Nucleus accumbens (tissue), 56 donors: ENCODE measurements at places on chromosomes 12 and 14.

DNA sequence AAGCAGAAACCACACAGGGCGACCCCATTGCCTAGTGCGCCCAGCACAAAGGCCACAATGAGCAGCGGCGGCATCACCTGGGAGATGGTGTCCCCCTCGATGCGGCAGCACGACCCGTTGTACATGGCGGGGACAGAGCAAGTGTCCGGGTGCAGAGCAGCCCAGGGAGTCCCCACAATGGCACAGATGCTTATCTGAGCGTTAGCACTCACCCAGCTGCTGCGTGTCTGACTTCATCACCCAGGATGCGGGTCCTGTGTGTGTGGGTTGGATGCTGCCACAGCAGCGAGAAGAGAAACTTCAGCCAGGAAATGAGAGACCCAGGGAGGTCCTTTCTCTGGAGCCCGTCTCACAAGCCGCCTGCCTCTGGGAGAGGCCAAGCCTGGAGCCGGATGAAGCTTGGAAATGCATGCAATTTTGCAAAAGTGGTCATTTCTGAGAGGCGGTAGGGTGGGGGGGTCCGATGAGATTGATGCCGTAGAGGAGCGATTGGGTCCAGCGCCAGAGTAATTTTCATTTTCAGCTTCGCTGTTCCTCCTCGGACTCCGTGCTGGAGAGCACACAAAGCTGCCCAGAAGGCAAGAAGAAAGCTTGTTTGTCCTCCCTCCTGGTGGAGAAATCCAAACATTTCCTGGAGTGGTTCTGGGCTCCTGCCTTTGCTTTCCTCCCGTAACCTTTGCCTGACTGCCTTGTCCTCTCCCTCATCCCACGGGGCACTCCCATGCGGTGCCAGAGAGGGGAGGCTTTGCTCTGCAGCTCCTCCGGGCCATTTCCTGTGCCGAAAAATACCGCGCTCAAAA, at the start of gene HCAR1:
Gene HCAR1 (minus strand): TSS at position 630 of the 800 bp plus-strand sequence. CDS start 505 bp downstream, at position 125.
- no peak for DNase-seq

DNA sequence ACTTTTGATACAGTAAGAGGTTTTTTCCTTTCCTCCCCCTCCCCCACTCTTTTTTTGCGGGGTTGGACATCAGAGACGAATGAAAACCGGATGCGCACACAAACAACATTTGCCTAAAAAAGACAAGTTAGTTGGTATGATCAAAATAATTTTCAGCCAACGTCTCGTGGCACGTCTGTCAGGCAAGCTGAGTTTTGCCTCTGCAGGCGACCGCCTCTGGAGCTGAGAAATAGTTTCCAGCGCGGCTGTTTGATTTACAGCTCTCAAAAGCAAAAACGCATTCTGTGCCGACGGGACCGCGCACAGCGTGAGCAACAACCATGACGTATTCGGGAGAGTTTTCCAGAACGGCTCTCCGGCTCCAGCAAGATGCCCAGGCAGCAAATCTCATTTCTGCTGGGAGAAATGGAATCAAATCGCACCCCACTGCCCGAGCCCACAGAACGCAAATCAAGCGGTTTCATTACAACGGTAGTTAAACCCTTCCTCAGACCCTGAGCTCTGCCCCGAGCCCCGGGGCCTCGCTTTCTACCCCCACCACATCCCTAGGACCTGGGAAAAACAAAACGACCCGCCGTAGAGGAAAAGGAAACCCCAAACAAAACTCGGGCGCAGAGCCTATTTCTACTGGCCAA, 14.2 kb upstream of the CALM1 start:
- peak; percentile 88 for DNase-seq

- DNase-seq = no peak
Measured at GRCh38 chr14:55448141-55448614, 7.8 kb upstream of the TBPL2 start.

- no peak for DNase-seq
Measured at GRCh38 chr12:15151161-15152091, 69.8 kb downstream of the RERG start.

DNA sequence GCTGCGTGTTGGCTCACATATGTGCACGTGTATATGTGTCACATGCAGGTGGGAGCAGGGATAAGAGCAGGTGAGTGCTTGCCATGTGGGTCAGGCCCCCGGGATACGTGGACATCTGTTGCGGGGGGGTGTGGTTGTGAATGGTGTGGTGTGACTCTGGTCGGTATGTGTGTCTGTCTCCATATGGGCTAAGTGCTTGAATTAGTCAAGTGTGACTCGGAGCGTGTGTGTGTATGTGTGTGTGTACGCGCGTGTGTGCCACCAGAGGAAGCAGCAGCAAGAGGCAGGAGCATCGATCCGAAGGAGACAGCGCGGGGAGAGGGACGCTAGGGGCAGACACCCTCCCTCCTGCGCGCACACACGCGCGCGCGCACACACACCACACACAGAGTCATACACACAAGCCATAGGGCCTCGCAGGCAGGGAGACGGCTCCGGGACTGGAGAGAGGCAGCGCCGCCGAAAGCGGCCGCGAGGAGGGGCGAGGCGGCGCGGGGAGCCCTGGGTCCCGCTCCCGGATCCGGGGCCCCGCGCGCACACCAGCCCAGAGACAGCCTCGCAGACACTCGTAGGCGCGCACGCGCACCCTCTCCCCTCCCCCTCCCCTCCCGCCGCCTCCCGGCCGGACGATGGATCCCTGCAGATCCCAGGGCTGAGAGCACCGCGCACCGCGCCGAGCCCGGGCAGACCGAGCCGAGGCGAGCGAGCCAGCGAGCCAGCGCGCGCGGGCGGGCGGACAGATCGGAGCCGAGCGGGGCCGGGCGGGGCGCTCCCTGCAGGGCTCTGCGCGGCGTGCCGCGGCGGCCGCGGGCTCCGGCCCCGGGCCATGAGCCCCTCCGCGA, at the start of gene ASIC1:
Gene ASIC1 (plus strand): TSS at position 597 of the 842 bp plus-strand sequence. CDS start 1,171 bp downstream, outside the sequence.
- peak; percentile 79 for DNase-seq

DNA sequence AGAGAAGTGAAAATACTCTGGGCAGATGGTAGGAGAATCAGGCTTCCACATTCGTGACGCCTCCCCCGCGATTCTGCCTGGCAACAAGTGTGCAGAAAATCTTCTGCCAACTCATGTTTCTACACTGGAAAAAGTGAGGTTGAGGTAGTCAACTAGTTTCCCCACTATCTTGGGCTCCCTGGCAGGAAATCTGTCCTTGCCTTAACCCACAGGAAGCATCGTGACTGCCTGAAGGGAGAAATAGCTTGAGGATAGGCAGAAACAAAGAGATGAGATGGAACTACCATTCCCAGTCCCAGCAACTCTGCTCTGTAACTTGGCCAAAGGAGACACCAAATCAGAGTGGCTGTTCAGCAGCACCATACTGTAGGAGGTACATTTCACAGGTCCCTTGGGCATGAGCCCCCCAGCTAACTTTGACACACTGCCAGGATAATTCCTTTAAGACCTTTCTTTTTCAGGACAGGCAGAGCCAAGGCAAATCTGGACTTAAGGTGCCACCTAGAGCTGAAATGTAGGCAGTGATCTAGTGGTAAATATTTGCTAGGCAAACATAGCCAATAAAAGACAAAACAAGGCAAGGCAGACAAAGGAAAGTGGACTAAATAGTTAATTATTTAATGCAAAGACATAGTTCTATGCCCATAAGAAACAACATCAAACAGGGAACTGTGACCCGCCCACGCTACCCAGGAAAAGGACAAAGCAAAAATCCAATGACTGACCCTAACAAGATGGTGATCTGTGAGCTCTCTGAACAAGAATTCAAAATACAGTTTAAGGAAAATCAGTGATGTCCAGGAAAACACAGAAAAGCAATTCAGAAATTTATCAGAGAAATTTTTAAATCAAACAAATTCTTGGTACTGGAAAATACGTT, 205.1 kb downstream of the PTPRO start:
- no peak for DNase-seq

- DNase-seq = no peak
Measured at GRCh38 chr12:121822393-121823100, 18.7 kb downstream of the SETD1B start.

GRCh38 chr14:33682760-33683159, 268.1 kb downstream of the EGLN3 start:
- DNase-seq = no peak
